ENCODE measurements at places on chromosomes 4 and X. TPM values are rescaled to one million over a fixed set of nuclear protein-coding genes. Genes with fewer than 3 reads are reported as not detected.

- H3K4me1 ChIP-seq, result no peaks in the 10 kb centered on the region
- no peak for DNase-seq
- H3K4me3 ChIP-seq, result no peak overlapping the region
- H3K27me3 ChIP-seq, result no peaks in the 10 kb centered on the region
- no peak overlapping the region for H3K27ac ChIP-seq
These were observed 346.2 kb downstream of the ARHGAP10 start for GRCh38 chr4:148078061-148078460.

GRCh38 chrX:41785685-41786084, 61.7 kb downstream of the GPR82 start:
- H3K4me3 ChIP-seq, result no peak overlapping the region
- DNase-seq, result no peak
- H3K27me3 ChIP-seq, result no peaks in the 10 kb centered on the region
- no peak overlapping the region for H3K27ac ChIP-seq

DNA sequence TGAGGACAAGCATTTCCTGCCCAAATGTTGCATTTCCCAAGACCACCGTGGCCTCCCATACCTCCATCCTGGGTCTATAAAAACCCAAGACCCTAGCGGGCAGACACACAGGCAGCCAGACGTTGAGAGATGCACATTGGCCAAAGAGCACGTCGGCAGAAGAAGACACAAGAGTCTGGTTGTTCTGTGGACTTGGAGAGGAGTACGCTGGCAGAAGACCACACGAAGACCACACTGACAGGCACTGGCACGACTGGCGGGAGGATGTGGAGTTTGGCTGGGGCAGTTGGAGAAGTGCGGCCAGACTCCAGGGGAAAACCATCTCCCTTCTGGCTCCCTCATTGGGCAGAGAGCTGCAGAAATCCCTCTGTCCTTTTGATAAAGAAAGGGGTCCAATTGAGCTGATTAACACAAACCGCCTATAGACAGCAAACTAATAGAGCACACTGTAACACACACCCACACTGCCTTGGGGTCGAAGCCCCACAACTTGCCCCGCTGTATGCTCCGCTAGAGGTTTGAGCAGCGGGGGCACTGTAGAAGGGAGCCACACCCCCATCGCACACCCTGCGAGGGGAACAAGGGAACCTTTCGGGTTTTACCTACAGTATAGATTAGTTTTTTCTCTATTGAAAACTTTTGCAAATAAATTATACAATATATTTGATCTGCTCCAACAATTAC, 376.7 kb upstream of the KLHL4 start:
- H3K4me1 ChIP-seq, result no peaks in the 10 kb centered on the region
- no peaks in the 10 kb centered on the region for H3K27me3 ChIP-seq
- no peak overlapping the region for H3K27ac ChIP-seq
- DNase-seq, result no peak

- peak; percentile 60 for DNase-seq
- H3K4me1 ChIP-seq, result no peaks in the 10 kb centered on the region
- no peaks in the 10 kb centered on the region for H3K36me3 ChIP-seq
- peak overlapping the region; percentile 90 for H3K27ac ChIP-seq
- peak overlapping the region; percentile 83 for H3K4me3 ChIP-seq
These were observed 671 bp downstream of the SLC7A11 start for GRCh38 chr4:138241281-138242075.

DNA sequence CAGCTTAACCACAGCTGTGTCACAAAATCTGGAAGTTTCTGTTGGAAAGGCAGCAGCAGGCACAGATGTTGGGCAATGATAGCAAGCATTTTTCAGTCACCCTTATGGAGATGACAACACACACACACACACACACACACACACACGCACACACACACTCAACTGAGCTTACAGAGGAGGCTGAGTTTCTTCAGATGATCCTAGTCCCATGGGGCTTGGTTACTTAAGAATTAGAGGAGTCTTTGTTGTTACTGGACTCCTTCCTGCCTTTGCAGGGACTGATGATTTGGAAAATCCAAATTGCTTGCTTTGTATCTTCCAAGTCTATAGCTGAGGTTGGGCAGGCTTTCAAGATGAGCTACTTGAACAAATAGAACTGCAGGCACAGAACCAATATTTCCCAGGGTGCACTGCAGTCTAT, 740.1 kb upstream of the PITX2 start:
- DNase-seq, result peak; percentile 41
- H3K4me3 ChIP-seq, result no peak overlapping the region
- H3K4me1 ChIP-seq, result no peaks in the 10 kb centered on the region
- H3K36me3 ChIP-seq, result no peaks in the 10 kb centered on the region
- no peak overlapping the region for H3K27ac ChIP-seq
- H3K27me3 ChIP-seq, result no peaks in the 10 kb centered on the region

GRCh38 chrX:63930140-63930539, 145.1 kb upstream of the ARHGEF9 start:
- peak; percentile 54 for DNase-seq
- H3K36me3 ChIP-seq, result no peaks in the 10 kb centered on the region
- no peaks in the 10 kb centered on the region for H3K4me1 ChIP-seq
- H3K4me3 ChIP-seq, result no peak overlapping the region
- H3K27ac ChIP-seq, result no peak overlapping the region
- H3K27me3 ChIP-seq, result no peaks in the 10 kb centered on the region

The NLRP2B gene
- total RNA-seq, result not detected

GRCh38 chr4:173500841-173501591, 29.0 kb downstream of the HAND2 start:
- peaks cover 77% of the 10 kb centered on the region for H3K27me3 ChIP-seq
- H3K36me3 ChIP-seq, result no peaks in the 10 kb centered on the region
- no peak overlapping the region for H3K27ac ChIP-seq
- DNase-seq, result peak; percentile 55
- no peaks in the 10 kb centered on the region for H3K4me1 ChIP-seq
